Thyroid gland (tissue), 4 donors: ENCODE measurements at places on chromosomes 16 and 17.
A peak's percentile ranks its signal among the peaks of the same experiment; 100 is the strongest.

DNA sequence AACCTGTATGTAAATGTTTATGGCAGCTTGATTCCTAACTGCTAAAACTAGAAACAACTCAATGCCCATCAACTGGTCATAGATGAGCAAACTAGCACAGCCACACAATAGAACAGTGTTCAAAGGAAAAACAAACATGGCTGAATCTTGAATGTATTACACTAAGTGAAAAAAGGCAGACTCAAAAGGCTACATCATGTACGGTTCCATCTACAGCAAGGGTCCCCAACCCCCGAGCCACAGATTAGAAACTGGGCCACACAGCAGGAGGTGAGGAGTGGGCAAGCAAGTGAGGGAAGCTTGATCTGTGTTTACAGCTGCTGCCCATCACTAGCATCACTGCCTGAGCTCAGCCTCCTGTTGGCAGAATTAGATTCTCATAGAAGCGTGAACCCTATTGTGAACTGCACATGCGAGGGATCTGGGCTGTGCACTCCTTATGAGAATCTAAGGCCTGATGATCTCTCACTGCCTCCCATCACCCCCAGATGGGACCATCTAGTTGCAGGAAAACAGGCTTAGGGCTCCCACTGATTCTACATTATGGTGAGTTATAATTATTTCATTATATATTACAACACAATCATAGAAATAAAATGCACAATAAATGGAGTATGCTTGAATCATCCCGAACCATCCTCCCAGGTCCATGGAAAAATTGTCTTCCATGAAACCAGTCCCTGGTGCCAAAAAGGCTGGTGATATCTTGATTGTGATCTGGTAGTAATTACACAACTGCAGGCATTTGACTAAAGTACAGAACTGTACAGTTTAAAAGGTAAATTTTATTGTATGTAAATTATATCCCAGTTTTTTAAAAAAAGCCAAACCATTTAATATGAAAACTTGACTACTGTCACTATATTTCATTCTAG, 7.7 kb downstream of the CEP20 start:
- no peak for DNase-seq

DNA sequence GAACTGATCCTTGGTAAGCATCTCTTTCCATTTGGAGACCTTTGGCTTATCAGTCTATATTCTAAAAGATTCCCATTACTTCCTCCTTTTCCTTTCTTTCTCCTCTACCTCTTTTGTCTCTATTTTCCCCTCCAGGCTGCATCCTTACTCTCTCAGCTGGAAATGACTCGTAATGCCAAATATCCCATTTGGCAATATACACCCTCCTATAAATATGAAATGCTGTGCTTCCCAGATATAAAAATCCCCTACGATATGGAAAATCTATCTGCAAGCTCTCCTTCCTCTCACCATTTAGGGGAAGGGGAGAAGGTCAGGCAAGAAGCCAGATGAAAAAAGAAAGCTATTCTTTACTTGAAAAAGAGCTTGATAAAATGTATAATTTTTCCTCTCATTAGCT, 39.9 kb downstream of the XPO6 start:
- DNase-seq: no peak

GRCh38 chr17:83006515-83007455, 72.6 kb upstream of the METRNL start:
- peak; percentile 48 for DNase-seq

GRCh38 chr16:2933701-2934100, 22.0 kb downstream of the FLYWCH1 start:
- no peak for DNase-seq

- no peak for DNase-seq
Observed at GRCh38 chr16:66617010-66617434, 12.5 kb downstream of the CMTM3 start.
